ENCODE measurements at places on chromosomes 5 and 9.

- peak; percentile 56 for DNase-seq
Observed at GRCh38 chr5:91038180-91038808, 344.8 kb downstream of the ARRDC3 start.

DNA sequence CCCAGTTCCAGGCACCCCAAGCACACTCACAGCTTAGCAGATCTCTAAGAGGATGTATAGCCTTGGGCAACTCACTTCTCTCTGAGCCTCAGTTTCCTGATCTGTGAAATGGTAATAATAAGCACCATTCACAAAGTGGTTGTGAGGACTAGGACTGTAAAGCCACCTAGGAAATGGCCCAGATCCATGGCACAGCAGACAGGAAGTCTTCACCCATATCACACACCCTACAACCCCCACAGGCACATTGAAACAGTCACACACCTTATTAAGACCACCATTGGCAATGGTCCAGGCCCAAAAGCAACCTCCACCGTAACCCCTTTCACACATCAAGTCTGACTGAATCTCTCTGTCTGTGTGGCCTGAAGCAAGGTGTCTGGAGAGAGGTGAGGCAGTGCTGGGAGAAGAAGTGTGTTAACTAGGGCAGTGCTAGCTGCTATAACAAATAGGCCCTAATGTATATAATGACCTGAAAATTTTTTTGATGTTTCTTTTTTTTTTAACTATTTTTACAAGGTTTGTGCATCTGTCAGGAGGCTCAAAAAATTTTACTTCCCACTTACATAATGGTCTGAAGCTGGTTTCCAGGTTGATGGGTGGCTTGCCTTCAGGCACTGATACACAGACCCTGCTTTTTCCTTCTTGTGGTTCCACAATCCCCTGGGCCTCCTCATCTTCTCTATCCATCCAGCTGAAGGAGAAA, 2.4 kb upstream of the RGS14 start:
- no peak for DNase-seq

- no peak for DNase-seq
Observed at GRCh38 chr9:114163517-114163951, 8.2 kb downstream of the COL27A1 start.

DNA sequence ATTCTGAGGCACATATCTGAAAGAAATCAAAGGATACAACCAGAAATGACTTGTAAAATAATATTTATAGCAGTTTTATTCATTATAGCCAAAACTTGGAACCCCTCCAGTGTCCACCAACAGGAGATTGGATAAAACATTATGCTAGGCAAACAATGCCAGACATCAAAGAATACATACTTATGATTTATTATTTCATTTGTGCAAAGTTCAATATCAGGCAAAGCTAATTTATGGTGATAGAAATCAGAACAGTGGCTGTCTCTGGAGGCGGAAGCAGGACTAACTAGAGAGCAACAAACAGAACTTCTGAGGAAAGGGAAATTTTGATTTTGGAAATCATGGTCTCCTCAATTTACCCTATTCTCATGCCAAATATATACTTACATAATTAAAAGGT, 193.1 kb downstream of the ICE1 start:
- DNase-seq: no peak

DNA sequence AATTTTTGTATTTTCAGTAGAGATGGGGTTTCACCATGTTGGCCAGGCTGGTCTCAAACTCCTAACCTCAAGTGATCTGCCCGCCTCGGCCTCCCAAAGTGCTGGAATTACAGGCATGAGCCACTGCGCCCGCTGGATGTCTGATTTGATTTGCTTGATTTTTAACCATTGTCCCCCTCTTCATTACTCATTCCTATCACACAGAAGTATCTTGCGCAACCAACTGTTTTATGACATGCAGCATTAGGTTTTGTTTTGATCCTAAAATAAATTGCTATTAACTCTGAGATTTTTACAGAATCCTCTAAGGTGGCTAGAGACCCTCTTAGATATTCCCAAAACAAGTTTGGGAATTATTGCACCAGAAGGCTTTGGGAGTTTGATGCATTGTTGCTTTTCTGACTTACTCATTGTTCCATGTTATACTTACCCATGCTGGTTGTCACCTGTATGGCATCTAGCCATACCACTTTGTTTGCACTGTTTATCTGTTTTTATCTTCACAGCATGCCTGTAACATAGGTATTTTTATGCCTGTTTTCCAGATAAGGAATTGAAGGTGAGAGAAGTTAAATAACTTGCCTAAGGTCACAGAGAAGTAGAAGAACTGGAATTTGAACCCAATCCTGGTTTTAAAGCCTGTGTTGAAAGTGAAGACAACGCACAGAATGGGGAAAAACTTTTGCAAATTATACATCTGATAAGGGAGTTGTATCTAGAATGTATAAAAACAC, 35.9 kb upstream of the PWWP2A start:
- no peak for DNase-seq

- no peak for DNase-seq
Observed at GRCh38 chr5:98460536-98460935, 312.9 kb upstream of the RGMB start.

DNA sequence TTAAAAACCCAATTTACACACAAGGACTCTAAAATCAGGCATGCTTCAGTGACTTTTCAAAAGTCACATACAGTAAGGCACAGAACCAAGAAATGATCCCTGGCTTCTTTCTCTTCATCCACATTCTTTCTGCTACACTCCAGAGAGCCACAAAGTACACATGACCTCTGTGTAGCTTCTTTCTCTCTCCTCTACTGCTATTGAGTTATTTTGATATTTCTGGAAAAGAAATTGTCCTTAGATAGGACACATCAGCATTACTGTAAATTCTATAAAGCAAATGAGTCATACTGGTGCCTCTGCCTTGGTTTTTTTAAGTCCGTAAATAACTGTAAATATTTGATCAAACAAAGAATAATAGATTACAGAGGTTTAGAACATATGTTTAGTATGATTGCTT, 96.3 kb downstream of the KIAA0825 start:
- no peak for DNase-seq

DNA sequence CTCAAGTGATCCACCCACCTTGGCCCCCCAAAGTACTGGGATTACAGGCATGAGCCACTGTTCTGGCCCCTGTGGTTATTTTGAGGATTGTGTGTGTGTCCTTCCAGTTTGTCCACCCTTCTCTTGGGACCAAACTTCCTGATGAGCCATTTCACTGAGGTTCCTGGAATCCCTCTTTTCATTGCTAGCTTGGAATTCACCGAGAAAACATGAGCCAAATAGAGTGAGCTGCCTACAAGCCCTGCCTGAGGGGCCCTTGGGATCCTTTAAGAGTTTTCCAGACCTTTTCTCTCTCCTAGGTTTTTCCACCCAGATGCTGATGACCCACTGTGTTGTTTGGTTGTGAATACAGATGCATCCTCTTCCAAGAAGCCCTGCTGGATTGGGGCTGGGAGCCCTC, 13.2 kb upstream of the KIF12 start:
- DNase-seq: no peak

DNA sequence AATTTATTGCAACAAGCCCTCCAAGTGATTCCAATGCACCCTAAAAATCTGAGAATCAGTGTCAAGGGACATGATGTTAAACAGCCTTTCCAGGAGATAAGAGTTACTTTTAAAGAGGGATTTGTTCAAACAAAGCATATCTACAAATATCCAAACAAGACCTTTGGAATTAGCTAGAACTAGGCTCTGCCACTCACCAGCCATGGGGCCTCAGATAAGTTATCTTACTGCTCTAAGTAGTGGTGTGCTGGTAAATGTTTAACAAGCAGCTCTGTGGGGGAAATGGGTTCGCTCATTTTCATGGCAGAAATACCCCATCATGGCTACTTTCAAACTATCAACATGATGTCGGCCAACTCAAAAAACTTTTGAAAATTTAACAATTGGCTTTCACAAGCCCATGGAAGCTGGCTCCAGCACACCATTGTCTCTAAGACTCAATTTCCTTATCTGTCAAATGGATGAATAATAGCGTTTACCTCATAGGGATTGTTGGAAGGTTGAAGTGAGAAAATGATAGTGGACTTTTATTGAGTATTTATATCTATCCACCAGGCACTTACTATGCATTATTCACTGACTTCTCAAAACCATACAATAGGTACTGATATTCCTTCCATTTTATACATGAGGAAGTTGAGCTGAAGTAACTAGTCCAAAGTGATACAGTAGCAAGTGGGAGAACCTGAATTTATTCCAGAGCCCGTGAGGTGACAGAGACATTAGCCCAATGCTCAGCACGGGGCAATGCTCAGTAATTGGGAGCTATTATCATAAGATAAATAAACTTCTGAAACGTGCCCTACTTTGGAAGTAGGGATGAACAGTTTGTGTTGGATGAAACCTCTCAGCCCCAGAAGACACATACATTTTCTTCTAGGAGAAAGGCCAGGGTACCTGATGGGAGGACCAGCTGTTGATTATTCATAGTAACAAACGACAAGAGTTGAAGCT, 43.2 kb downstream of the SH3RF2 start:
- no peak for DNase-seq

DNA sequence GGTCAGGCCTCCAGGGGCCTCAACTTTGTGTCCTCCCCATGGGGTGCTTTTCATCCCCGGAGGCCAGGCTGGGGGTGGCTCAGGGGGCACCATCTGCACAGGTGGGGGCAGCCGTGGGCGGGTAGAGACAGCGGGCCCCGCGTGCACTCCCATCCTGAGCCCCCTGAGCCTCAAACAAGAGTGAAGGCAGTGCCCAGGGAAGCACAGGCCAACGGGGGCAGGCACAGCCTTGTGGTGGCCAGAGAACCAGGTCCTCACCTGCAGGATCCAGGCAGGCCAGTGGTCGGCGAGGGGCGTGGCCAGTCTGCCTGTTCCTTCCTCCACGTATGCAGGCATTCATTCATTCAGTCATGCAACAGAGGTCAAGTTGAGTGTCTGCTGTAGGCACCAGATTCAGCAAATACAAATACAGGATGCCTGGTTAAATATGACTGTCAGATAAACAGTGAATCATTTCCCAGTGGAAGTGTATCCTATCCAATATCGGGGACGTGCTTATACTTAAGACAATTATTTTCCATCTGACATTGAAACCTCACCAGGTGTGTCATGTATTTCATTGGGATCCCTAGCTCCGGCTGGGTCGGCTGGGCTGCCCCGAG, 22.3 kb downstream of the KCNT1 start:
- DNase-seq: no peak

GRCh38 chr9:78273761-78274160, 23.2 kb upstream of the PSAT1 start:
- no peak for DNase-seq

GRCh38 chr5:75202935-75203334, 33.7 kb downstream of the ANKRD31 start:
- DNase-seq: no peak

GRCh38 chr9:14822666-14823065, 87.6 kb downstream of the FREM1 start:
- DNase-seq: no peak

- DNase-seq: no peak
Observed at GRCh38 chr9:108786901-108787689, 68.7 kb downstream of the ACTL7B start.

- no peak for DNase-seq
Observed at GRCh38 chr9:14870090-14870489, 40.1 kb downstream of the FREM1 start.

GRCh38 chr5:179217956-179218942, 127.0 kb downstream of the ADAMTS2 start:
- DNase-seq: no peak

All from NCI-H1930 (cell line).